CD4-positive, alpha-beta T cell treated with Interleukin-21 for 1 hour (primary cell): ENCODE measurements at places on chromosomes 13 and 19.
A peak's percentile ranks its signal among the peaks of the same experiment; 100 is the strongest.

- no peak for DNase-seq
Measured at GRCh38 chr13:66128692-66129269, 1101.4 kb downstream of the PCDH9 start.

DNA sequence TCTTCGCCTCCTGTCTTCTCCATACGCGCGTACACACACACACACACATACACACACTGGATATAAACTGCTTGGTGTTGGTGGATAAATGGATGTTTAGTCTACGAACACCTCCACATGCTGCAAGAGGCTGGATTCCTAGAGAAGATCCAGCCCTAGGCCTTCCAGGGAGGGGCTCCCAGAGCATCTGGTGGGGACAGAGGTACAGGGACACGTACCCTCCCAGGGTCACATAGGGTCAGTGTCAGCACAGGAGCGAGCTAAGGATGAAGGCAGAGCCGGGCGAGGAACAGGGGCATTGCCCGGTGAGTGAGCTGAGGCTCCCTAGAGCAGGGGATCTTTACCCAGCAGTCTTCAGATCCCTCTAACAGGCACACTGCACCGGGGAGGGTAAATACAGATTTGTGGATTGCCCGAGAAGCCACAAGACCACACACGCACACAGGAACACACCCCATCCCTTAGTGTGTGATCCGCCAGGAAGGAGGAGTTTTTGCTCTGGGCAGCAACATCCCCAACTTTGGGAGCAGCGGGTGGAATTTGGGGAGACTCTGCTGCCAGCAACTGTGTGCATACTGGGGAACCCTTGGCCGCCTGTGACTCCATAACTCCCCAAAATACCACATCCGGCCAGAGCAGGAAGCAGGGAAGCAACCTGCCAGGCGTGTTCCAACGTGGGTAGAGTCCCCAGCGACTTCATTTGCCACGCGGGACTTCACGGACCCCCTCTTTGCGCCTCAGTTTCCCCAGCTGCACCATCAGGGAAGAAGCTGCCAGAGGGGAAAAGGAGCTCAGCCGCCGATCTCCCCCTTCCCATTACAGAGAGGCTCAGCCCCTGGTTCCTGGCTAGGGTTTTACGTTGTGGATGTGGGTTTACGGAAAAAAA, 5.8 kb upstream of the TLE2 start:
- peak; percentile 45 for DNase-seq

GRCh38 chr19:31377736-31378135, 28.5 kb upstream of the TSHZ3 start:
- DNase-seq: no peak

DNA sequence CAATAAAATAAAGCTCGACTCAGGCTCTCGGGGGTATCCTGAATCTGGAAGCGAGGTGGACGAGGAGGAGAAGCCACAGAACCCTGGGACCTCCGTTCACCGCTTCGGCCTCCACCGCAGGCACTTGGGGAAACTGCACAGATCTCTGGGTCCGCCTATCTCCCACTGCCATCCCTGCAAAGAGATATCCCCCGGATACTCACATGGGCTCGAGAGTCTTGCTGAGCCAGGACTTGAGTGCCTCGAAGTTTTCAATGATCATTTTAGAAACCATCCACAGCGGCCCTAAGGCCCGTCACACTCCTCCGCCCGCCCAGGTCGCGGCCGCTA, 589 bp downstream of the RBM26 start:
- DNase-seq: no peak

GRCh38 chr13:98390086-98390715, 186.7 kb downstream of the STK24 start:
- no peak for DNase-seq

- no peak for DNase-seq
Measured at GRCh38 chr19:2255112-2255845, 938 bp downstream of the JSRP1 start.

GRCh38 chr19:10068205-10068604, 17.9 kb upstream of the SHFL start:
- no peak for DNase-seq

- DNase-seq: peak; percentile 44
Measured at GRCh38 chr19:49997709-49998108, 27.5 kb downstream of the VRK3 start.

GRCh38 chr13:47258384-47258783, 361.5 kb upstream of the HTR2A start:
- no peak for DNase-seq

GRCh38 chr19:37989855-37990254, 82.8 kb downstream of the SIPA1L3 start:
- DNase-seq: no peak

DNA sequence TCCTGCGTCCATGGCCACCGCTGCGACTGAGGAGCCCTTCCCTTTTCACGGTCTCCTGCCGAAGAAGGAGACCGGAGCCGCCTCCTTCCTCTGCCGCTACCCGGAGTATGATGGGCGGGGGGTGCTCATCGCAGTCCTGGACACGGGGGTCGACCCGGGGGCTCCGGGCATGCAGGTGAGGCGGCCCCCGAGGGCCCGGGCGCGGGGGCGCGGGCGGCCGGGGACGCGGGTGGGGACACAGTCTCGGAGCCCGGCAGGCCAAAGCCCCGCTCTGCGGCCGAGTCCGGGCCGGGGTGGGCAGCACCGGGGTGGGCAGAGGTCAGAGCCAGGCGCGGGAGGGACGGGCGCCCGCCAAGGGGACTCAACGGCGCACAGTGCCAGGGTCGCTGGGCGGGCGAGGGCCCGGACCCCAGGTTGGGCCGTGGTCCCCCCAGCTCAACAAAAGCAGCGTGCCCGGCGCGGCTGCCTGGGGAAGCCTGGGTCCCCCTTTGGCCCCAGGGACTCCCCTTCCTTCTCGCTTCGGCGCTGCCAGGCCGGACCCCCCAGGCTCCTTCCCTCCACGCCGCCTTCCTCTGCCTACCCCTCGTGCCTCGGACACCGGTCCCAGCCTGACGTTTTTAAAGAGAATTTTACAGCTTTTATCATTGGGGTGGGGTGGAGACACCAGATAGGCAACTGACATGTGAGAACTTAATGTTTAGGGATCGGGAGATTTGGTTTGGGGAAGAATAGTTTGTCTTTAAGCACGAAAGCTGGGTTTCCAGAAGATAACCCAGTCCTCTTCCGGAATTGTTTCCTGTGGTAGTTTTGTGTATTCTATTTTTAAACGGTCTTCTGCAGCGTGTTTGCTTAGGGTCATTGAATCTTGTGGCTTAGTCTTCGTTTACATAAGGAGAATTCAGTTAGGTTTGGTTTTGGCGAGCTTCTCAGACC, 509 bp downstream of the TPP2 start:
- DNase-seq: peak; percentile 27

DNA sequence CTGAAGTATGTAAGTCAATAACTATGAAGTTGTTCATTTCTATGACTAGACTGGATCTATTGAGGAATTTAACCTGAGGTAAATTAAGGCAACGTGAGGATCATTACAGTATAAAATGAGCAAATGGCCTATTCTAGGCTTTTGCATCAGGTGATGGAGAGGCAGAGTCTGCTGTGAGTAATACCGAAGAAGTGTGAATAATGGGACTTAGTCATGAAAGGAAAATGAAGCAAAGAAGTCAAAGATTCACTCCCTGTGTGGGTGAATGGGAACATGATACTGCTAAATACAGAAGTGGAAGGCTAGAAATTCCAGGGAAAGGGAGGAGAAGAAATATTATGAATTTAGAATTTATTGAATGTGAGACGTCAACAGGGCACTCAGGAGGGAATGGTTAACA, 774.1 kb downstream of the LIG4 start:
- no peak for DNase-seq

DNA sequence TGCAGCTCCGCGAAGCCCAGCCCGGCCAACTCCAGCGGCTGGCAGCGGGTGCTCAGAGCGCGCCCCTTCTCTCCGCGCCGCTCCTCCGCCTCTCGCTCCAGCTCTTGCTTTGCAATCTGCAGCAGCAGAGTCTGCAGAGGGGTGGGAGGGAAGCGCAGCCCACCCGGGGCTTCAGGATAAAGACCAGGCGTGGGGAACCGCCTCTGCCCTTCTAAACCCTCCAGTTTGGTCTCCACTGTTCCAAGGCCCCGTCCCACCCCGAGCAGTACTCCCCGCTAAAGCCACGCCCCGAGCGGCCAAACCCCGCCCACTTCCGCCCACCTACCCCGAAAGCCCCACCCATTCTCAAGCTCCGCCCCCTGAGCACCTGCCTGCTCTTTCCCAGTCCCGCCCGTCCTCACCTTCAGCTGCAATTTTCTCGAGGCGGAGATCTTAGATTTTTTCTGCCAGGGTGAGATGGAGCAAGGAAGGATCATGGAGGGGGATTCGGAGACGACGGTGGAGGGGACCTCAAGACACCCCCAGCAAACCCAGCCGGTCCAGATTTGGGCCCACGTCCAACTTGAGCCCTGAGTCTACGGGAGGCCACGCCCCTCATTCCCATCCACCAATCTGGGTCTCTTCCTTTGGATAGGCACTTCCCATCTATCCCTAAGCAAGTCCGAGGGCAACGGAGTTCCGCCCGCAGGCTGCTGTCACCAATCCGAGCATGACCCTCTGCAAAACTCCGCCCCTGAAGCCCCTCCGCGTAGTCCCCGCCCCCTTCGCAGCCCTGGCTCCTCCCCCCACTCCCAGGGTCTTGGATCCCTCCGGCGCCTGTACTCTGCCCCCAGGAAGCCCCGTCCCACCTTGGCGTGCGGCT, 1.1 kb downstream of the TNNI3 start:
- peak; percentile 34 for DNase-seq

- no peak for DNase-seq
Measured at GRCh38 chr13:21798181-21798580, 127.3 kb downstream of the FGF9 start.

GRCh38 chr13:110518571-110518970, 43.0 kb downstream of the RAB20 start:
- no peak for DNase-seq

GRCh38 chr13:67410645-67411044, 180.5 kb upstream of the PCDH9 start:
- DNase-seq: no peak

- no peak for DNase-seq
Measured at GRCh38 chr13:40031031-40031430, 375.6 kb downstream of the COG6 start.

GRCh38 chr13:50340551-50341287, 325.5 kb downstream of the KCNRG start:
- no peak for DNase-seq

- DNase-seq: no peak
Measured at GRCh38 chr13:101965096-101965495, 436.8 kb downstream of the FGF14 start.

GRCh38 chr19:40466985-40467734, at the start of gene SPTBN4:
SPTBN4 (plus strand) TSS chr19:40467001; CDS start chr19:40472622, 5,621 bp downstream.
- no peak for DNase-seq

- DNase-seq: no peak
Measured at GRCh38 chr19:29273000-29273640, 60.2 kb upstream of the UQCRFS1 start.

DNA sequence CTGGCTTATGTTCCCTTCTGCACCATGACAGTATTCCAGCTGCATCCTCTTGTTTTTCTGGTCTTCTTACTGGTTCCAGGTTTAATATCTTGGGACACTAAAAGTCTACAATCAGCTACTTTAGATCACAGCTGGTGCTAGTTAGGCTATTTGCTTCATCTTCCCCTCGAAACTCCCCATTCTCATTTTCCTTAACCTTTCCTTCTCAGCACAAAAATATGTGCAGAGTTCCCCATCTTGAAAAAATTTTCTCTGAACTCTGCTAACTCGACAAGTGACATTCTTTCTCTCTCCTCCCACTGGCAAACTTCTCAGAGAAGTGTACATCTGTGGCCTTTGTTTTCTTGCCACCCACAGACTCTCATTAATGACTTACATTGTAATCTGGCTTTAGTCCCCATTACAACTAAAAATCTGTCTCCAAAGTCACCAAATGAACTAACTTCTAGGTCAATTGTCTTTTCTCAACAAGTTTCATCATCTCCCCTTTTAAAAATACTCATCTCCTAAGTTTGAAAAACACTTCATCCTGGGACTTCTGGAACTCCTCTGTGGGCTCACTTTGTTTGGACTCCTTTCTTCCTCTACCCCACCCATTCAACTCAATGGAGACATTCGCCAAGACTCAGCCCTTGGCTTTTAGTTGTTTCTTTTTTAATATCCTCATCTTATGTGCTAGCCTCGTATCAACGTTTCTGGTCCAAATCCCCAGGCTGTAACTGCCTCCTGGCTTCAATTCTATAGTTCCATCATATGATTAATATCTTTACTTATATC, 7.1 kb upstream of the KL start:
- DNase-seq: no peak

DNA sequence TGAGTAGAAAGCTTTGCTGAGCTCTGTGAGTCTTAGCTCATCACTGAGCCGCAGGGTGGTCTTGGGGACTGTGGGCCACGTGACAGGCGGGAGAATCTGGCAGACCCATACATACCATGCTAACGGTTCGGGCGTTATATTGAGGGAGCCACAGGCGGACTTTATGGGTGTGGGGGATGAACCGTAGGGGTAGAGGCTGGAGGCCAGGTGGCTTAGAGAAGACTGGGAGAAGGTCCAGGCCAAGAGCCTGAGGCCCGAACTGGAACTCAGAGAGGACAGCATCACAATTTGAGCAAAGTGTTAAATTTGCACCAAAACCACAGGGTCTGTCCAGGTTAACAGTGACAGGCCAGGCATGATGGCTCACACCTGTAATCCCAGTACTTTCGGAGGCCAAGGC, 15.3 kb upstream of the ATF5 start:
- DNase-seq: no peak

GRCh38 chr13:99974296-99974938, 2.9 kb upstream of the ZIC5 start:
- no peak for DNase-seq
